GOT3 (cell line): ENCODE measurements at places on chromosomes 11 and 22.

- no peak for DNase-seq
Measured at GRCh38 chr11:43922295-43922648, 20.2 kb upstream of the C11orf96 start.

DNA sequence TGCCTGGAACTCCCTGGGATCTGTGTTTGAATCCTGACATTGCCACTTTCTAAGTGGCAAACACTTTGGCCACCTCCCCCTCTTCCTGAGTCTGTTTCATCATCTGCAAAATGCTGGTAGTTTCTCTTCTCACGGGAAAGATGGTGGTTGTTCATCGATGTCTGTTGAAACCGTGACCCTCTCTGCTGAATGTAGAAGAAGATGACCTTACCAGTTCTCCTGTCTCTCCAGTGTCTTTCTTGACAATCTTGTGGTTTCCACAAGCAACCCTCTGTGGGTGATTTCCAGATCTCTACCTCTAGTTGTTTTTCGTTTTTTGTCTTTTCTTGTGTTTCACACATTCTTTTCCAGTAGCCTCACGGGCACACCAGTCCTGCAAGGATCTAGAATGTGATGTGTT, 27.5 kb downstream of the ZBTB16 start:
- no peak for DNase-seq

DNA sequence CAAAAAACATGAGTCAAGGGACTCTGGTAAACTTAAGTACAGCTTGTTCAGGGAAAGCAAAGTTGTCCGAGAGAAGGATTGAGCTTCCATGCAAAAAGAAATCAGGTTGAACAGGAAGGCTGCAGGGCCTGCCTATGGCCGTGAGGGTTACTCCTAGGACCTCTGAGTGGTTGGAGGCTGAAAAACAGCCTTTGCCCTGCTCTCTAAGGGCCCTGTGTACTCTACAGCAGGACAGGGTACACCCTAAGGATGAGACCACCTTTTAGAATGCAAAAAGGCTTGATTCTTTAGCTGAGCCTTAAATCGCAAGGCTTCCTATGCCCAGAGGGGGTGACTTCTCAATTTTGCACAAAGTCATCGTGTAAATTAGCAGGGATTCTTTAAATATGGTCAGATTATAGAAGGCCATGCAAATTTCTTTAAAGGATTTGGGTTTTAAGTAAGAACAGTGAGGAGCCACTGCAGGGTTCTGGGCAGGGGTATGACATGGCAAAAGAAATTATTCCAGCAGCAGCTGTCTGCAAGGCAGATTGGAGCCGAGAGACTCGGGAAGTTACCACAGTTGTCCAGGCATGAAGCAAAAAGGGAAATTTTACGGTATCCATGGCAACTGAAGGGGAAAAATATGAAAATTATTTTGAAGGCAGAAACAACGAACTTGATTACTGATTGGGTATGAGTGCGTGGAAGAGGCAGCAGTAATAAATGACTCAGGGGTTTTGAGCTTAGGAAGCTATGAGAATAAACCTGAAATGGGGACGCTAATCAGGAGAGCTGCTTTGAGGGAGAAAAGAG, 91.8 kb downstream of the FAM76B start:
- DNase-seq: no peak

DNA sequence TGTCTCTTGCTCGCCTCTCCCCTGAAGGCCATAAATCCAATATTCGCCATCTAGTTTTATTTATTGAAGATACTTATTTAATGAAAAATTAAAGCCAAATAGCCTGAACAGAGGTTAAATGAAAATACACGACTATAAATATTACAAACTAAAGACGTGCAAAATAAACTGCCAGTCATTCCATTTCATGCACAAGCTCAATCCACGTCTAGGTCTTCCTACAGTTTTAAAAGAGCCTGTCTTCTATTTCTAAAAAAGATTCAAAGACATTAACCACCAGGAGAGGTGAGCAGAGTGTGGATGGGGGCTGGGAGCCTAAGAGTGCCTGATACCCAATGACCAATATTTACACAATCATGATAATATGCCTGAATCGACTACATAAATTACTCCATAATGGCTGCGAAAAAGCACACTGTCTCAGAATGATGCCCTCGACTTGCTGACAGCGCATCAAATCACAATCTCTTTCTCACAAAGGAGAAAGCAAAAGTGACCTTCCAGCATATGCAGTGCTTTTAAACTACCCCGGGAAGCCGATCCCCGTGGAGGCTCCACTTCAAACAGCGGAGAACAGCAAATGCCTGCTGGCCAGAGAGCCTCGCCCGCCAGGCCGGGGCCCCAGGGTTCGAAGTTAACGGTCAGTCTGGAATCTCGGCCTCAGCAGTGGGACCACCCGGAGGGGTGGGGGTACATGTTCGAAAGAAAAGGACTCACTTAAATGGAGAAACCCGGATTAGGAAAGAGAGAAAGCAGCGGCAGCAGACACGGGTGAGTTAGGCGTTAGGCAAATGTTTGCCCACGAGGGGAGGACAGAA, 1.7 kb downstream of the FCHSD2 start:
- no peak for DNase-seq

DNA sequence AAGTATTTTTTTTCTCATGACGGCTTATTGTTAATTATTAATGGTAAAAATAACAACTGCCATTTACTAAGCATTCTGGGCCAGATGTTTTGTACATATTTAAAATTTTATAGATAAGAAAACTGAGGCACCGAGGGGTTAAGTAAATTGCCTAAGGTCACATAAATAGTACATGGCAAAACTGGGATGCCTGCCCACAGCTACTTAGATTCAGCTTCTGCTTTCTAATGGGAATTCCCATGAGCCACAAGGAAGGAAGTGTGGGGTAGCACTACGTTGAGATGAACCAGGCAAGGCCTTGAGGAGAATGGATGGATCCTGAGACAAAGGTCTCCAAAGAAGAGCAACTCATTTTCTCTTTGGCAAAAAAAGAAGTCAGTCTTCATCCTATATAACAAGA, 11.9 kb upstream of the PHF21A start:
- no peak for DNase-seq

- DNase-seq: no peak
Measured at GRCh38 chr22:17703811-17704210, 65.3 kb downstream of the BCL2L13 start.

DNA sequence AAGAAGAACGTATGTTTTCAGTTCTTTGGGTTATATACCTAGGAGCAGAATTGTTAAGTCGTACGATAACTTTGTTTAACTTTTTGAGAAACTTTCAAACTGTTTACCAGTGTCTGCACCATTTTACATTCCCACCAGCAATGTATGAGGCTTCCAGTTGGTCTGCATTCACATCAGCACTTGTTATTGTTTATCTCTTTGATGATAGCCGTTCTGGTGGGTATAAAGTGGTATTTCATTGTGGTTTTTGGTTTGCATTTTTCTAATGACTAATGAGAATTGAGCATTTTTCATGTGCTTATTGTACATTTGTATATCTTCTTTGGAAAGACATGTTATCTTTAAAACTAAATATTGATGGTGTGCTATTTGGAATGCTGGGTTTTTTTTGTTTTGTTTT, 59.8 kb downstream of the KDM2A start:
- DNase-seq: no peak

DNA sequence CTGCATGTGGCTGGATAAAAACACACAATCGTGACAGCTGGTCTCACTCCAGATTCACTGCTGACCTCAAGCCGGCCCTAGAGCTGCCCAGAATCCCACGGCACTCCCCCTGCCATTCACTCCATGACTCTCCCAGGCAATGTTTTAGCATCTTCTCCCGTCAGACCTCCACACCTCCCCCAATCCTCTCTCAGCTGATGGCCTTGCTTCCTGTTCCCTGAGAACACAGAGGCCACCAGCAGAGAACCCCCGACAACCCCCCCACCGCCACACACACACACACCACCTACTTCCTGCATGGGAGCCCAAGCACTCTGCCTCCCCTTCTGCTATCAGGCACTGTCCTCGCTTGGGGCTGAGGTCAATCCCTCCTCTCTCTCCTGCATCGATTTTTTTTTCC, 9.3 kb downstream of the TNKS1BP1 start:
- DNase-seq: no peak

DNA sequence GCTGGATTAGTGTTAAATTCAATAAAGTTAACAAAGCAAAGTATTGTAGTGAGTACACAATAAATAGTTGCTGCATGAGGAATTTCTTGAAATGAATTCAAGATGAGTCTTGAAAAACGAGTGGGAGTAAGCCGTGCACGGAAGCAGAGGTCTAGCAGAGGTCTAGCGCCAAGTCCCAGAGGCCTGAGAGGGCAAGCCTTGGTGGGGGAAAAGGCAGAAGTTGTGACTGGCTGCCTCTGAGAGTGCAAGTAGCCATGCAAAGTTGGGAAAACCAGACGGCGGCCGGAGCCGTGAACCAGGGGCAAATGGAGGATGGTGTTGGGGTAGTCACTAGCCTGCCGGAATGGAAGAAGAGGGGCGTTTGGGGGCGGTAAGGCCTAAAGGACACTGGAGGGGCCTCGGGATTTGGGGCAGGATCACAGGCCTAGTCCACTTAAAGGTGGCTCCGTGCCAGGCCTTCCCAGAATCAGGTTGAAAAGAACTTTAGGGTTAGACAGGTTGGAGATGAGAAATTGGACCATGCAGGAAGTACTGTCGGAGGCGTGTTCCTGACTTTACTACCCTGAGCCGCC, 379 bp upstream of the SLC3A2 start:
- DNase-seq: peak; percentile 36

DNA sequence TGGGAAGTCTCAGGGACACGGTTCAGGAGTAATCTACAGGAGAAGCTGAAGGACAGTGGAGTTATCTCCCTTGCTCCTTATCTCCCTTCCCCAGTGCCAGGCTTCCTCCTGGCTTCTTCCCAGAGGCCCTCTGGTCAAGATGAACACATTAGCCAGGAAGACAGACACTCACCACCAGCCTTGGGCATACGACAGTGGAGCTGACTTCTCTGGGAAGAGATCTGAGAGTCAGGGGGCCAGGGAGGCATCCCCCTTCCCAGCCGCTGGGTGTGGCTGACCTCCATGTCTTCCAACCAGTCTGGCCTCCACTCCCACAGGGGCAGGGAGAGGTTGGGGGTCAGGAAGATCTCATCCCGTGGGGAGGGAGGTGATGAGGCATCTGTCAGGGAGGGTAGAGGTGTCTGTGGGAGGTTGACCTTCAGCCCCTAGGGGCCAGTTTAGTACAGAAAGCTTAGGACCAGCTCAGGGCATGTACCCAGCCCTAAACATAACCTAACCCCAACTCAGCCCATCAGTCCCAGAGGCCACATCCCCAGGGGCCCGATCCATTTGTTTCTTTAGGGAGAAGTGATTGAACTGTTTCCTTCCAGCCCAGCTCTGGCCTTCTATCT, 12.7 kb downstream of the ROBO4 start:
- no peak for DNase-seq

DNA sequence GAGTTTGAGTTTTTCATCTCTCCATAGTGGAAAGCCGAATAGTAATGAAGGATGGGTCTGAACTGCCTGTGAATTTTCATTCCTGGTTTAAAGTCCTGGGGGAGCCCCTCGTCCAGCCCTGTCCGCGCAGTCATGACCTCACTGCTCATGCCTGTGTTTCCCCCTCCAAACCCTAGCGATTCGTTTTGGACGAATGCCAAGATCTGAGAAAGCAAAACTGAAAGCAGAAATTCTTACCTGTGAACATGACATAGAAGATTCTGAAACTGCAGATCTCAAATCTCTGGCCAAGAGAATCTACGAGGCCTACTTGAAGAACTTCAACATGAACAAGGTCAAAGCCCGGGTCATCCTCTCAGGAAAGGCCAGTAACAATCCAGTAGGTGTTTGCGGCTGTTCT, 30.5 kb downstream of the CDPF1 start:
- DNase-seq: no peak

DNA sequence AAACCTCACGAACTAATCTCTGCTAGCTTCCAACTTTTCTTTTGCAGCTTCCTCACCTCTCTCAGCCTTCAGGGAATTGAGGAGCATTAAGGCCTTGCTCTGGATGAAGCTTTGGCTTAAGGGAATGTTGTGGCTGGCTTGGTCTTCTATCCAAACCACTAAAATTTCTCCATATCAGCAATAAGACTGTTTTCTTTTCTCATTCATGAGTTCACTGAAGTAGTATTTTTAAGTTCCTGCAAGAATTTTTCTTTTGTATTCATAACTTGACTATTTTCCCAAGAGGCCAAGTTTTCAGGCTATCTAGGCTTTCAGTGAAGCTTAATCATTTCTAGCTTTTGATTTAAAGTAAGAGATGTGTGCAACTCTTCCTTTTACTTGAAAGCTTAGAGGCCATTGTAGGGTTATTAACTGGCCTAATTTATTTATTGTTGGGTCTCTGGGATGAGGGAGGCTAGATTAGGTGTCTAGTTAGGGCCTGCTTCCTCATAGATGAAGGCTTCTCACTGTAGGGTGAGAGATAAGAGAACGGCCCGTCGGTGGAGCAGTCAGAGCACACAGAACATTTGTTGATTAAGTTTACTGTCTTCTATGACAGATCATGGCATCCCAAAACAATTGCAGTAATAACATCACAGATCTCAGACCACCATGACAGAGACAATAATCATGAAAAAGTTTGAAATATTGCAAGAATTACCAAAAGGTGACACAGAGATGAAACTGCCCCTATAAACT, 33.2 kb downstream of the CSF2RB start:
- no peak for DNase-seq

DNA sequence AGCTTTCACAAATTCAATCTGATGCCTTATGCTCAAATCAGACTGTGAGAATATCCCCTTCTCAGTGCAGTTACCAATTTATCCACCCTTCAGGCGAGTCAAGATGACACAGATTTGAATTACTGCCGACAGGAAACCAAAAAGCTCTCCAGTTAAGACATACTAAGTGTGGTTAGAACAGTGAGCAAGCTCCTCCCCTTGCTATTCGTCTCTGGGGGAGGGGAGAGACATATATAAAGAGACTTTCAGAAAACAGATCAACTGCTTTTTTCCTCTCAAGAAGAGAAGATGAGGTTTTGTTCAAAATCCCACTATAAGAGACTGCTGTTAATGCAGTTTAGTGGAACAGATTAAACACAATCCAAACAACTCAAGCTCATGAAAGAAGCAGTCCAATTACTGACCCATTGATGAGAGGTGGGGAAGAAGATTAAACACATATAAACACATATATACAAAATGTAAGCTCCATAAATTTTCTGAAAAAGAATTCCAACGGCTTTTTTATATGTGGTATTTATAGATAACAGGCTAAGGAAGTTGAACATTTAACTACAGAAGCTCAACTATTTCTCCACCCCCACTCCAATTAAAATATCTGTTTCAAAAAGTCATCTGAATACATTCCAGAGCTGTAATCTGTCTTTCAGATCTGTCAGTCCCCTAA, 102.7 kb downstream of the MRTFA start:
- no peak for DNase-seq

DNA sequence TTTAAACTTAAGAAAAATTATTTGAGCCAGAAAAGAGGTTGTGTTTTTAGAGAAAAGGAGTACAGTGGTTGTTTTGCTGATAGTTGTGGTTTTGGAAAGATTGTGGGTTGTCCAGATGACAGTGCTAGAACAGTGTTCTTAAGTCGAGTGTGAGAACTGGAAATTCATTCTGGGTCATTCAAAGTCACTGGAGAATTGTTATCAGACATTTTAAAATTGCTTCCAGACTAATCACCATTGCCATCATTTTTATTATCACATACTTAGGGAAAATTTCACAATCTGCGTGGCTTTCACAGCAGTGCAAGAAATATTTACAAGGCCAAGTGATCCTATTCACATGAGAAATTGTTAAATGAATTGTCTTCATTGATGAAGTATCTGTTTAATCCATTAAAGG, 242.2 kb upstream of the DDI1 start:
- no peak for DNase-seq

- no peak for DNase-seq
Measured at GRCh38 chr11:119895981-119896380, 167.0 kb upstream of the NECTIN1 start.
